ENCODE measurements at places on chromosomes 12 and 14. TPM values are rescaled to one million over a fixed set of nuclear protein-coding genes. Genes with fewer than 3 reads are reported as not detected.

- no peak for DNase-seq
Observed at GRCh38 chr12:46131732-46132469, 136.9 kb downstream of the SLC38A1 start.

SDR9C7 gene
- total RNA-seq: not detected

CISTR gene
- total RNA-seq: not detected

ARHGEF40 gene
- total RNA-seq: 0.16 TPM

All from activated T-helper 2 cell treated with anti-CD3 and anti-CD28 coated beads, Interferon-gamma antibody, Interleukin-2, Interleukin-4, amounts not matched to agents 10 μg/mL and 5 μg/mL and 100 μg/mL, durations not matched to agents 14 hours and 24 hours and 36 hours (primary cell).